Chondrocyte (in vitro differentiated cells): ENCODE measurements at places on chromosomes 1 and 21. TPM values are rescaled to one million over a fixed set of nuclear protein-coding genes. Genes with fewer than 3 reads are reported as not detected.

GRCh38 chr21:14383596-14384180, 742 bp upstream of the HSPA13 start:
- peaks cover 39% of the 10 kb centered on the region for H3K4me1 ChIP-seq
- DNase-seq = no peak

GRCh38 chr1:219185486-219186117, 11.9 kb downstream of the LYPLAL1 start:
- H3K4me3 ChIP-seq = no peak overlapping the region
- H3K27ac ChIP-seq = no peak overlapping the region
- no peak for DNase-seq
- H3K27me3 ChIP-seq = no peaks in the 10 kb centered on the region

- H3K36me3 ChIP-seq = no peaks in the 10 kb centered on the region
- H3K27me3 ChIP-seq = no peaks in the 10 kb centered on the region
- no peak overlapping the region for H3K27ac ChIP-seq
- H3K4me3 ChIP-seq = no peak overlapping the region
- no peak for DNase-seq
These were observed 40.4 kb downstream of the HUNK start for GRCh38 chr21:31913182-31913608.

DNA sequence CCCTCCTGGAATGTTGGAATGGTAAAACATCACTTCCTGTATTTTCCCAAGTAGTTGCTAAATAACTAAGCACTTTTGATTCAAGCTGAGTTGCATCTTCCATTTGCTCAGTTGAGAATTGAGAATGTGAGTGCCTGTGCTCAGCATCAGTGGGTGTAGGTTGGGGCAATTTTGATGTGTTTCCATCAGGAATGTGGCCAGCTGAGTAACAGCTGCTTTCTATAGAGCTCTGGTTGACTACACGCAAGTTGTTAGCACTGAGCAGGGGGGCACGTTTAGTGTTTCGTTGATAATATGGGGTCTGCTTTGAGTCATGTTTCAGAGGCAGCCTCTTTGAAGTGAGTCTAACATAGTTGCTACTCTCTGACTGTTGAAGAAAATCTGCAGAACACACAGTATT, 41.5 kb downstream of the LRRC53 start:
- peaks cover 41% of the 10 kb centered on the region for H3K27me3 ChIP-seq
- no peaks in the 10 kb centered on the region for H3K36me3 ChIP-seq
- no peak for DNase-seq

- peak overlapping the region; percentile 64 for H3K27ac ChIP-seq
- peaks cover 11% of the 10 kb centered on the region for H3K4me1 ChIP-seq
- H3K4me3 ChIP-seq = no peak overlapping the region
- no peaks in the 10 kb centered on the region for H3K36me3 ChIP-seq
These were observed 2.9 kb upstream of the SHCBP1L start for GRCh38 chr1:182955596-182956588.

- H3K27me3 ChIP-seq = no peaks in the 10 kb centered on the region
- no peak for DNase-seq
- H3K4me3 ChIP-seq = no peak overlapping the region
- peaks cover 64% of the 10 kb centered on the region for H3K4me1 ChIP-seq
- H3K27ac ChIP-seq = peak overlapping the region; percentile 22
These were observed 9.6 kb downstream of the BCAR3 start for GRCh38 chr1:93672069-93672468.

- H3K27ac ChIP-seq = no peak overlapping the region
- H3K4me3 ChIP-seq = no peak overlapping the region
- H3K27me3 ChIP-seq = peaks cover 31% of the 10 kb centered on the region
- H3K4me1 ChIP-seq = no peaks in the 10 kb centered on the region
- DNase-seq = no peak
These were observed 264.7 kb downstream of the CTH start for GRCh38 chr1:70675737-70676156.

GRCh38 chr1:30012455-30013440, 710.6 kb downstream of the MATN1 start:
- peaks cover under 1% of the 10 kb centered on the region for H3K36me3 ChIP-seq
- no peaks in the 10 kb centered on the region for H3K4me1 ChIP-seq
- DNase-seq = no peak
- no peak overlapping the region for H3K27ac ChIP-seq

GRCh38 chr1:50841791-50842387, 118.2 kb downstream of the FAF1 start:
- DNase-seq = no peak
- peak overlapping the region; percentile 67 for H3K27ac ChIP-seq
- no peaks in the 10 kb centered on the region for H3K36me3 ChIP-seq
- no peak overlapping the region for H3K4me3 ChIP-seq
- peaks cover 5% of the 10 kb centered on the region for H3K4me1 ChIP-seq
- H3K27me3 ChIP-seq = no peaks in the 10 kb centered on the region

GRCh38 chr1:89692601-89693521, 59.9 kb downstream of the LRRC8C start:
- H3K4me1 ChIP-seq = peaks cover 19% of the 10 kb centered on the region
- no peak for DNase-seq
- no peaks in the 10 kb centered on the region for H3K36me3 ChIP-seq
- H3K27me3 ChIP-seq = no peaks in the 10 kb centered on the region
- H3K4me3 ChIP-seq = no peak overlapping the region

- H3K27ac ChIP-seq = no peak overlapping the region
- H3K27me3 ChIP-seq = no peaks in the 10 kb centered on the region
- no peak for DNase-seq
- H3K36me3 ChIP-seq = peaks cover 31% of the 10 kb centered on the region
These were observed 25.8 kb downstream of the PDXK start for GRCh38 chr21:43744725-43745124.

The SPATA6 gene
- total RNA-seq = 3.1 to 7.3 TPM (median 3.8 TPM) in 3 replicates

The NCMAP gene
- total RNA-seq = not detected in 3 replicates

The BRINP3 gene
- total RNA-seq = not detected in 3 replicates

The C21orf58 gene
- 5.0 to 13.9 TPM (median 5.6 TPM) in 3 replicates for total RNA-seq

The FCGR3B gene
- total RNA-seq = not detected in 3 replicates

The ADIPOR1 gene
- 69.3 to 73.9 TPM (median 73.7 TPM) in 3 replicates for total RNA-seq

The PROK1 gene
- total RNA-seq = not detected in 3 replicates

The TMEM240 gene
- 3.6 to 6.1 TPM (median 5.8 TPM) in 3 replicates for total RNA-seq
